Activated CD8-positive, alpha-beta memory T cell treated with anti-CD3 and anti-CD28 coated beads, Interleukin-2, amount 50 U/mL, for 48 hours (primary cell): ENCODE measurements at places on chromosomes 12 and 14.
A peak's percentile ranks its signal among the peaks of the same experiment; 100 is the strongest.

DNA sequence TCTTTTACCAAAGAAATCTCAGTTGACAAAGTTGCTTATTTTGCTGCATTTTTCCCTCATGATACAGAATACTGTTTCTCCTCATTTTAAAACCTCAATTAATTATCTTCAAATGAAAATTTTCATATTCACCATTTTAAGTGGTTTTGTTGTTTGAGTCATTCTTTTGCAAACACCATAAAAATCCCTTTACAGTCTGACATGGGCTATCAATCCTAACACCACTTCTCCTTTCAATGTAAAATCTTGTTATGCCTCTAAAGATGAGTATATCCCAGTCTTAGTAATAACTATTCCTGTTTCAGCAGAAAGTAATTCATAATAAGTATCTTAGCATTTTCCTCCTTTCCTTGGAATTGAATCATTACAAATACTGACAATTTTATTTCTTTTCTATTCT is 192.2 kb downstream of the SYT1 start:
- no peak for DNase-seq

DNA sequence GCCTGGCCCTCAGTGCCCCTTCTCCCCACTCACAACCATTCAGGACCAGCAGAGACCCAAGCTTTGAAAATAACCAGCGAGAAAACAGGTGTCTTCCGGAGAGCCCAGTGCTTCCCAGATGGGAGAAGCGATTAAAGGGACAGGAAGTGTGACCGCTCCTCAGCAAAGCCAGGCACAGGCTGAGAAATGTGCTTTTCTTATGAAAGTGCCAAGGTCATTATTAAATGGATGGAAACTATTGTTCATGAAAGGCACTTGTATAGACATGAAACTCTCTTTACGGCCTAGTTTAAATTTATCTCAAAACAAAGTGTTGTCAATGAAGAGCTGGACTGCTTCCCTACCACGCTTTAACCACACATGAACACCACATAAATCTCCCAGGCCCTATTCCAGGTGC is 210.4 kb downstream of the SPTSSA start:
- DNase-seq, result no peak

DNA sequence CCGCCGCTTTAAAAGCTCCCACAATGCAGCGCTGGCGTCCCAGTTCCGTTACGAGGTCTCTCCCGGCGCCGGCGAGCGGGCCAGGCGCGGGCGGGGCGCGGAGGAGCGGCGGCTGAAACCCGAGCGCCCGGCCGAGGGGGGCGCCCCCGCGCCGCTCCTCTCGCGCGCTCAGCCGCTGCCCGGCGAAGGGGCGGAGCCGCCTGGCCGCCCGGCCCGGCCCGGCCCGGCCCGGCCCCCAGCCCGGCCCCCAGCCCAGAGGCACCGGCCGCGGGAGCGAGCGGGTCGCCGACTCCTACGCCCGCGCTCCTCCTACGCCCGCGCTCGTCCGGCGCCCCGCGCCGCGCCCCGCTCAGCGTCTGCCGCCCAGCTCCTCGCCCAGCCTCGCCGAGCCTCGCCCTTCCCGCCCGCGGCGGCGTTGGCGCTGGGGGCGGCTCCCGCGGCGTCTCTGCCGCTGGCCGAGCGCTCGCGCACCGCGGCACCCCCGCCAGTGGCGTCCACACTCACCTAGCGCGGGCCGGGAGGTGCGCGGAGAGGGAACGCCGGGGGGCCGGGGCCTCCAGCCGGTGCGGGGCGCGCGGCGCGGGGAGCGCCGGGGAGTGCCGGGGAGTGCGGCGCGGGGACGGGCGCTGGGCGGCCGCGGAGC is at the start of gene RASSF8:
Gene RASSF8 (plus strand): TSS at position 255 of the 643 bp plus-strand sequence. CDS start 96,662 bp downstream, outside the sequence.
- DNase-seq, result peak; percentile 63

DNA sequence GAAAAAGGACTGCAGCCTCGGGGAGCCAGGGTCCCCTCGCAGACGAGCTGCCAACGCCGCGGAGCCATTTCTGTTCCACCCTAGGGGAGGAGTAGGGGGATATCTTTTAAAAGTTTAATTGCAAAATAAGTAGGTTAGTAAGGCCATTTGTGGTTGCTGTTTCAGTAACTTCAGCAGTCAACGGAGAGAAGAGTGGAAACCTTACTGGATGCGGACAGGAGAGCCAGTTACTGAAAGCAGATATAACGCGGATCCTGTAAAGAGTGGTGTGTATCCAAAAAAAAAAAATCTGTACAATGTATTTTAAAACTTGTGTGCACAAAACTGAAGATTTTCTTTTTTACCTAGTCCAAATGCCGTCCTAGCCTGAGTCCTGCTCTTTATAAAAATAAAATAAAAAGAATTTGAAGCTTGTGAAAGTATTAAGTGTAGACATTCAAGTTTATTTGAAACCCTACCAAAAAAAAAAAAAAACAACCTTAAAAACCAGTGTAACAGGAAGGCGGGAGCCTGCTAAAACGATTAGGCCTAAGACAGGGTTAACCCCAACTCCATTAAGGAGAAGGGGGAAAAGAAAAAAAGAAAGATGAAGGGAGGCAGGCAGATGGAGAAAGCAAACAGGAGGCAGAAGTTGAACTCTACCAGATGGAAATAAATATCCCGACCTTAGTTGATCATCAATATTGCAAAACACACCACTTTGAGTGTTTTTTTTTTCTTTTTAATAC is 1.0 kb upstream of the BTG1 start:
- no peak for DNase-seq

DNA sequence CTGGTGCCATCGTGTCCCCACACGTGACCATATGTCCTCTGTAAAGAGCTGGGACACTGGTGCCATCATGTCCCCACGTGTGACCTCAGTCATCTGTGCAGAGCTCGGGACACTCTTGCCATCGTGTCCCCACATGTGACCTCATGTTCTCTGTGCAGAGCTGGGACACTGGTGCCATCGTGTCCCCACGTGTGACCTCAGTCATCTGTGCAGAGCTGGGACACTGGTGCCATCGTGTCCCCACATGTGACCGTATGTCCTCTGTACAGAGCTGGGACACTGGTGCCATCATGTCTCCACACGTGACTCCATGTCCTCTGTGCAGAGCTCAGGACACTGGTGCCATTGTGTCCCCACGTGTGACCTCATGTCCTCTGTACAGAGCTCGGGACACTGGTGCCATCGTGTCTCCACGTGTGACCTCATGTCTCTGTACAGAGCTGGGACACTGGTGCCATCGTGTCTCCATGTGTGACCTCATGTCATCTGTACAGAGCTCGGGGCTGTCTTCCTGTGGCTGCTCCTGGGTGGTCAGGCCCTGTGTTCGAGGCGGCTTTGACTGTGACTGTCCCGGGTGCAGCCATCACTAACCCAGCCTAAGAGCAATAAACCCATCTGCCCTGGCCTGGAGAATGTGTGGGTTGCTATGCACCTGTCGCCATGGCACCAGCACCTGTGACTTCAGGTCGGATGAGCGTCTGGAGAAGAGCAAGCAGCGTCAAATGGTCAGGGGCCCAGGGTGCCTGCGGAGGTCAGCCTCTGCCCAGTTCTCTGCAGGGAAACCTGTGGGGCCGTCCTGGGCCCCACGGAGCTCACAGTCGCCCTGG is 334.4 kb downstream of the ADGRD1 start:
- DNase-seq, result peak; percentile 17

- peak; percentile 33 for DNase-seq
Observed at GRCh38 chr14:20820063-20820904, 17.6 kb upstream of the RNASE1 start.

DNA sequence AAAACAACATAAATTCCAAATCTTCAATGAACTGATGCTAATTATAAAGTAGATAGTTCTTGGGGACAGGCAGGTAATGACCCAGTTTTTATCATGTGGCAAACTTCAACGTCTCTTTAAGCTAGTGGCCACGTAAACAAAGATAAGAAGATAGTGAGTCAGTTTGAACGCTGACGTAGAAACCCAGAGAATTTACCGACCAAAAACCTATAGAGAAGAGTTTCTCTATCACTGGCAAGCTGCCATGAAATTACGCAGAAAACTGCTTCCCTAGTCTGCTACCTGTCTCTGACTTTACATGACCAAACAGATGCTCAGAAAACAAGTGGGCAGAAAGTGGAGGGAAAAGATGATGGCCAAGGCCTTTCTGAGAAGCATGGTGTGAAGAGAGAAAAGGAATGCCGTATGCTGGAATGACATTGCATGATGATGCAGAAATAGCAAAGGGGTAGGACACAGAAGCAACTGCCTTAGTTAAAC is 136.3 kb downstream of the ITPR2 start:
- no peak for DNase-seq

DNA sequence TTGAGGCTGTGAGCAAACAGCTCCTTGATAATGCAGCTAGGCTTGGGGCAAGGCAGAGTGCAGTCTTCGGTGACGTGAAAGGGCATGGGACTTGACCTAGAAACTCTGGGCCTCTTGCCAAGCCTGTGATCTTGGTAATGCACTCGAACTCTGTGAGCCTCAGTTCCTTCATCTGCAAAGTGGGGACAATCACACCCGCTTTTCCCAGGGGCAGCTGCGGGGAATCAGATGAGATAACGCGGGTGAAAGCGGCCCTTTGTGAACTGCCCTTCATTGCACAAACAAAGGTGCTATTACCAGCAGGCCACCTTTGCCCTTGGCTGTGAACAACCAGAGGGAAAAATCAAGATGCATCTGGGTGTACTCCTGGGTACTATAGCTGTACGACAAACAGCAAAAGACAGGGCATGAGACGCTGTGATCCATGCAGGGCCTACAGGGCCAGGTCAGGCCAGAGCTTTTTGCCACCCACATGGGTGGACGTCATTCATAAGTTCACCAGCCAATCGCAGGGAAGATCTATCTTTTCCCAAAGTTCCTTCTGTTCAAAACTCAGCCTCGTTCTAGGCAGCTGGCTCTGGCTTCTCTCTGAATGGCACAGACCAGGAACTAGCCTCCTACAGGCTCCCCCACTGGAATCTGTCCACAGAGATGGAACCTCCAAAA is 3.2 kb downstream of the MSI1 start:
- no peak for DNase-seq

- DNase-seq, result no peak
Observed at GRCh38 chr12:2112401-2112800, 59.6 kb downstream of the CACNA1C start.

DNA sequence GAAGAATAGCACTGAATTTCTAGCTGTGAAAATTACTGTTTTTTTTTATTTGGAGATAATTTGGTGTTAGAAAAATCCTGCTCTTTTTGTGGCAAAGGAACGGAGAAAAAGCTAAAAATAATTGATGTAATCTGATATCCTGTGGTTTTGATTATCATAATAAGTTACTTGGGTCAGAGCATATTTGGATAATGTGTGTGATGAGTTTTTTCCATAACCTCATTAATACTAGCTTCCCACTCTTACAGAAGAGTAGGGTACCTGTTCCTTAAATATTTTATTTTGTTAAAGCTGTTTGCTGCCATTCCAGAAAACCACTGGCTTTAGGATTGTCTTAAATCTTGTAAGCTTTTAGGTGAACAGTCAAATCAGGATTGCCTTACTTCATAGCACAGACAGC is 4.7 kb downstream of the PSMC6 start:
- DNase-seq, result no peak

GRCh38 chr12:20269337-20270067 is 98.8 kb upstream of the PDE3A start:
- DNase-seq, result no peak

DNA sequence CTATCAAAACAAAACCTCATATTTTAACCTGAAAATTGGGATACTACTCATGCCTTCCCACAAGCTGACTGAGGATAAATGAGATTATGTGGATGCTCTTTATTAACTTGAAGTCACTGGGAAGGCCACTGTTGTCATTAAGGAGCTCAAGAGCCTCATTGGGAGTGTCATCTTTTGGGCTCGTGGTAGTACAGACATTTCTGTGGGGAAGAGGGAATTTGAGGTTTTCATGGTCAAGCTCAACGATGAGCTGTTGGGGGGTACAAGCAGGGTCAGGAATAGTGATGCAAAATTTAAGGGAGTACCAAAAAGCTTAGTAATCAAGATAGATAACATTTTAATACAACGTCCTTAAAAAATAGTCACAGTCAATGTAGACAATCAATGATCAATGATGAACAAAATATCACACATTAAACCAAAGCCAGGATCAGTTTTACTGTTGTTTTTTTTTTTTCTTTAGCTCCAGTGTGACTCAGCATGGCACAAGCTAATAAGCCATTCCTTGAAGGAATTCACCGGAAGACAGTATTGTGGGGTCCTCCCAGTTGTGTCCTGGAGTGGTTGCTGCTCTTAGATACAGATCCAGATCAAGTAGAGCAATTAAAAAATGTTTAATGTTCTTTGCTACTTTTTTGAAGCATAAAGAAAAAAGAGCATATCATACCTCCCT is 130.9 kb downstream of the C12orf75 start:
- DNase-seq, result no peak

- DNase-seq, result no peak
Observed at GRCh38 chr12:112349431-112349830, 32.8 kb downstream of the HECTD4 start.

- no peak for DNase-seq
Observed at GRCh38 chr14:23076785-23077408, 18.0 kb downstream of the ACIN1 start.

DNA sequence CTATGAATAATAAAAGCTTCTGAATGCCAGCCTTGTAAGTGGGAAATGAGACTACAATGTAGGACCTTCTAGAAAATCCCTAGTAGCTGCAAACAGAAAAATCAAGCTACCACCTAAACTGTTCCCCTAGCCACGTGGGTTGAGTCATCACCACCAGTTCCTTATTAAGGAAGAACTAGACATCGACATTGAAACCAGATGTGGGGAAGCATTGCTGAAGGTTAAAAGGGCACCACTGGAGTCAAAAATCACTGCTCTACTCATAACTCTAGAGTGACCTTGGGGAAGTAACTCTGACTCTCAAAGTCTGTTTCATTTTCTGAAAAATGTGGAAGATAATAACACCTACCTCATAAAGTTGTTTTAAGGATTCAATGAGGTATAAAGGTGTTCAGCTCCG is 9.4 kb upstream of the CNIH1 start:
- no peak for DNase-seq

DNA sequence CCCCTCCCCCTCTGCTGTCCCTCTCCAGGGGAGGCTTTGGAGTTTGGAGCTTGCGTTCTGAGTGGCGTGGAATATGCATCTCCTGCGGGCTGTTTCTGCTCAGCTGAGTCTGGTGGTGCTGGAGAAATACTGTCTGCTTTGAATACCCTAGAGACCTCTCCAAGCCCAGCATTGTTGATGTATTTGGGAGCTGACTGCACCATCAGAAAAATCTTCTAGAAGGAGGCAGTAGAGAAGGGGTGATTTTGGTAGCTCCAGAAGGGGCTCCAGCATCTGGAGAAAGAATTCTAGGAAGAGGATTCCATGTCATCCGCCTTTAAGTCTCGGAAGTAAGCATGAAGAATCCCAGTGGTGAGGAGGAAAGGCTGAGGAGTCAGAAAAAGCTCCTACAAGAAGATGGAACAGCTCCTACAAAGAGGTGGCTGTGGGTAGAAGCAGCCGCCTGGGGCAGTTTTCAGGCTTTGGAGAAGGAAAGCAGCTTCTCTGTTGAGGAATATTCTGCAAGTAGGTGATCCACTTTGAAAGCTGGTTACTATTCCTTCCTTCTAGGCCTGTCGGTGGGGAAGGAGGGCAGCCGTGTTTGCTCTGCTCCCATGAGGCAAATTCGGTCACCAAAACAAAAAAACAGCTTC is 9.7 kb downstream of the MLXIP start:
- no peak for DNase-seq

GRCh38 chr14:91417120-91417982 is at the start of gene CCDC88C:
CCDC88C (minus strand) TSS chr14:91417820; CDS start chr14:91417690, 130 bp downstream.
- peak; percentile 82 for DNase-seq

GRCh38 chr12:72738811-72739210 is 466.6 kb downstream of the TRHDE start:
- no peak for DNase-seq

- DNase-seq, result no peak
Observed at GRCh38 chr14:50230401-50230700, 1.0 kb downstream of the SOS2 start.
